ENCODE measurements at places on chromosomes 6 and 20. TPM values are rescaled to one million over a fixed set of nuclear protein-coding genes. Genes with fewer than 3 reads are reported as not detected.

The TJAP1 gene
- 45.2 TPM for total RNA-seq

The TBX18 gene
- 14.4 TPM for total RNA-seq

DNA sequence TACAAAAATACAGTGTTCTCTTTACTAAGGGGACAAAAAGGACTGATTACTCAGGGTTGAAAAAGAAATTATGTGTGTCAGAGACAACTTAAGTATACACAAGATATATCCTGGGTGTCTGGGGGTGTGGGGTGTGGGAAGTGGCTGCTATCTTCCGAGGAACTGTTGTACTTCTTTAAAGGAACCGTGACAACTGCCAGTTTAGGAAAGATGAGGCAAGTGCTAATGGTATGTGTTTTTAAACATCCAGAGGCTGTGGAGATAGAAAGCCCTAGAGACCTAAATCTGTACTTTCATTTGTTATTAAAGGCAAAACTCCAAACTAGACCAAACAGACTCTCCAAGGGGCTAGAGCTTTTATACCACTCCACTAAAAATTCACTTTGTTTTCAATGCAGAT, 95.6 kb downstream of the SNAP25 start:
- no peak for DNase-seq
- H3K4me3 ChIP-seq: no peak overlapping the region
- peaks cover 31% of the 10 kb centered on the region for H3K27me3 ChIP-seq
- peaks cover 5% of the 10 kb centered on the region for H3K4me1 ChIP-seq
- H3K36me3 ChIP-seq: no peaks in the 10 kb centered on the region

DNA sequence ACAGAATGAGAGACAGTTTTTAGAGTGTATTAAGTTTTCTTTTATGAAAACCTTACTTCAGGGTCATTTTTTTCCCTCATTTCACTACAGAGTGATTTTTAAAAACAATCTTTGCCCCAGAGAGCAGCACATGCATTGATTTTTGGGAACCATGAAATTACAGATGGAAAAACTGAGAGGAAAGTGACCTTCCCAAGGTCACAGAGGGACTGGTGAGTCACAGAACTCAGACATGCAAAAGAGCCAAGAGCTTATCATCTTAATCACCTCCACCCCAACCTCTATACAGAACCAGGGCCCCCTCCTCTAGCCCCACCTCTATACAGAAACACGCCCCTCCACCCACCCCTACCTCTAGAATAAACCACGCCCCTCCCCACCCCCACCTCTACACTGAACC, 10.7 kb downstream of the PXMP4 start:
- no peaks in the 10 kb centered on the region for H3K27me3 ChIP-seq
- no peak overlapping the region for H3K27ac ChIP-seq
- H3K4me3 ChIP-seq: no peak overlapping the region
- no peaks in the 10 kb centered on the region for H3K36me3 ChIP-seq
- no peak for DNase-seq

- H3K4me3 ChIP-seq: no peak overlapping the region
- H3K27me3 ChIP-seq: no peaks in the 10 kb centered on the region
- no peaks in the 10 kb centered on the region for H3K36me3 ChIP-seq
- H3K4me1 ChIP-seq: no peaks in the 10 kb centered on the region
- DNase-seq: no peak
- no peak overlapping the region for H3K27ac ChIP-seq
Observed at GRCh38 chr6:143586557-143586956, 75.0 kb upstream of the FUCA2 start.

- H3K36me3 ChIP-seq: peaks cover 3% of the 10 kb centered on the region
- DNase-seq: no peak
- peaks cover 26% of the 10 kb centered on the region for H3K4me1 ChIP-seq
- H3K27me3 ChIP-seq: no peaks in the 10 kb centered on the region
- no peak overlapping the region for H3K4me3 ChIP-seq
Observed at GRCh38 chr6:158069800-158070195, 88.1 kb downstream of the SYNJ2 start.

The SHLD1 gene
- 2.4 TPM for total RNA-seq

- H3K4me3 ChIP-seq: no peak overlapping the region
- no peaks in the 10 kb centered on the region for H3K27me3 ChIP-seq
- H3K27ac ChIP-seq: no peak overlapping the region
- no peak for DNase-seq
Observed at GRCh38 chr20:40176098-40176841, 512.8 kb downstream of the MAFB start.

GRCh38 chr6:131807644-131808459, at the start of gene ENPP1:
Gene ENPP1 (plus strand): TSS chr6:131808020. CDS start chr6:131808036, 16 bp downstream.
- H3K36me3 ChIP-seq: no peaks in the 10 kb centered on the region
- H3K27me3 ChIP-seq: no peaks in the 10 kb centered on the region
- H3K4me3 ChIP-seq: peak within 1 kb of the TSS; percentile 64
- peak within 1 kb of the TSS; percentile 38 for H3K27ac ChIP-seq
- H3K4me1 ChIP-seq: no peaks in the 10 kb centered on the region

DNA sequence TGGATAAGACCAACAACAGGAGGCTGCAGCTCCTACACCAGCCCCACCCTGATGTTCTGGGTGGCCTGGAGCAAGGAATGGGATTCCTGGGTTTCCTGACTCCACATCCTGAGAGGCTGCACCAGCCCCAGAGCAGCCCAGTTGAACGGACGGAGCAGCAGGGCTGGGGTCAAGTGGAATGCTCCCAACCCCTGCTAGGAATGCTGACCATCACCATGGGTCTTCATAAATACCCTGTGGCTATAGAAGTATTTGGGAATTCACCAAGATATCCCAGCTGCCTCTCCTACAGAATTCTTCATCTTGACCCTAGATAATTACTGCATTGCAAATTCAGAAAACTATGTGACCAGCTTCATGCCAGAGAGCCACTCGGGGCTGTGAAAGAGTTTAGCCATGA, 180.3 kb downstream of the THBS2 start:
- peaks cover 6% of the 10 kb centered on the region for H3K4me1 ChIP-seq
- DNase-seq: no peak
- no peak overlapping the region for H3K4me3 ChIP-seq
- H3K27ac ChIP-seq: no peak overlapping the region

GRCh38 chr6:87884203-87884602, 163.4 kb upstream of the SPACA1 start:
- H3K4me3 ChIP-seq: no peak overlapping the region
- H3K4me1 ChIP-seq: no peaks in the 10 kb centered on the region
- no peak for DNase-seq
- H3K27ac ChIP-seq: no peak overlapping the region
